Adipocyte (in vitro differentiated cells): ENCODE measurements at places on chromosomes 16 and 17.

- no peak for DNase-seq
Observed at GRCh38 chr17:49920030-49920769, 48.8 kb upstream of the DLX4 start.

GRCh38 chr17:48263731-48264035 is 156.1 kb downstream of the SNX11 start:
- no peak for DNase-seq

DNA sequence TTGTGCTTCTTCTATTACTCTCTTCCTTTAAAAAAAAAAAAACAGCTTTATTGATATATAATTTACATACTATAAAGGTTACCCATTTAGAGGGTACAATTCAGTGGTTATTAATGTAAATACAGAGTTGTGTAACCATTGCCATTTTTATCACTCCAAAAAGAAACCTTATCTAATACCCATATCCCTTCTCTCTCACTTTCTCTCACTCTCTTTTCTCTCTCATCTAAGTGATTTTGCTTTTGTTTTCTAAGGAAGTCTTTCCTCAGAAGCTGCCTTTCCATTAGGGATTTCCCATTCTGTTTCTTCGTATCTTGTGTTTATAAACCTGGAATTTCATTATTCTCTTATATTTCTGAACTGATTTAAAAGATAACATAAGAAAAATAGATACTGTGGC is 55.5 kb downstream of the NFAT5 start:
- DNase-seq = no peak

DNA sequence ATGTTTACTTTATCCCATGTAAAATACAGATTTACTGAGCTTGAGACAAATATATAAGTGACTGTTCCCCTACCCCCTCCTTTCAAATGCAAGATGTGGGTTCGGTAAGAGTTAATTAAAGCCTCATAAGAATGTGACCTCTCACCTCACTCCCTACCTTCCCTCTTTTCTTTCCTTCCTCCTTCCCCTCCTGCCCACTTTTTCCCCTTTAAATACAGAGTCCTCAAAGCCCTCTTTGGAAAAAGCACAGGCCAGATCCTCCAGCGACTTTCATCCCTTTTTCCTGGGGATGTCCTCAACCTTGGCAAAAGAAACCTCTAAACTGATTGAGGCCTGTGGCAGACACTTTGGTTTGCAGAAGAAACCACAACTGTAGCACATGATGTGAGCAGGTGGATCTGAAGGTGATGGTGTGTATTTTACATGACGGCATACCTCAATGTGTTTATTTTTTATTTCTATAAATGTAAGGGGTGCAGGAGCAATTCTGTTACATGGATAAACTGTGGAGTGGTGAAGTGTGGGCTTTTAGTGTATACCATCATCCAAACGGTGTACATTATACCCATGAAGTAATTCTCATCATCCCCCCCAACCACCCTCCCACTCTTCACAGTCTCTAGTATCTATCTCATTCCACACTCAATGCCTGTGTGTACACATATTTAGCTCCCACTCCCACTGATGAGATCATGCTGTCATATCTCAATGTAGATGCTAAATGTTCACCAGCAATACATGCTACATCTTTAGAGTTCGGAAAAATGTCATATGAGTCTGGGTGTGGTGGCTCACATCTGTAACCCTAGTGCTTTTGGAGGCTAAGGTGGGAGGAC is 77.7 kb downstream of the XYLT1 start:
- DNase-seq = no peak

- peak; percentile 83 for DNase-seq
Observed at GRCh38 chr17:57481910-57482391, 225.6 kb downstream of the MSI2 start.

DNA sequence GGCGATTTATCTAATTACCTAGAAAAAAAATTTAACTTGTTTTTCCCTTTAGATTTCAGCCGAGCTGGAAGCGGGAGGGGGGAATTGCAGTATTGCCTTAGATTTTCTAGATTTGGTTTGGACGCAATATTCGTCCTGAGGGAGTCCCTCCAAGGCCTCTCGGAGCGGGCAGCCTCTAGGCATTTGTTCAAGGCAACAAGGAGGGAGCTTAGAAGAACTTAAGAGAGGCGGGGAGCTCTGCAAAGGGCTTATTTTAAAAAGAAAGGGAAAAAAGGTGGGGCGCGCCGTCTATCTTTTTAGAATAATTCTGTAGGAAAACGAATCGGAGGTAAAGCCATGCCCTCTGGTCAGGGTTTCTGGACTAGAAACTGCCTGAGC is 407 bp upstream of the TMEM94 start:
- DNase-seq = no peak

DNA sequence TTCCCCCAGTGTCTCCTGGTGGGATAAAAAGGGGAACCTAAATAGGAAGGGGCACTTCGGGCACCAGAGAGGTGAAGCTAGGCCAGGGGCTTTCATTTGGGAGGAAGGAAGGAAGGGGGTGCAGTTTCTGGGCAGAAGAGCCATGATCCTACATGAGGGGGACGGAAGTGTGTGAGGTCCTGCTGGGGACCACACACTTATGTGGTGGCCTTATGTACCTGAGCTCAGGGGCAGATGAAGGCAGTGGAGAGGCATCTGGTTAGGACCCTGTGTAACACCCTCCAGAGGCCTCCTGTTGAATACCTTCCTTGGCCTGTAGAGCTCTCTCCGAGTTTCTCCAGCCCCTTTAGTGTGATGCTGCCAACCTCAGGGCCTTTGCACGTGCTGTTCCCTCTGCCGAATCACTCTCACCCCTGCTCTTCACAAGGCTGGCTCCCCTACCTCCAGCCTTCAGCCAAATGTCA is 21.2 kb downstream of the IGFBP4 start:
- no peak for DNase-seq

DNA sequence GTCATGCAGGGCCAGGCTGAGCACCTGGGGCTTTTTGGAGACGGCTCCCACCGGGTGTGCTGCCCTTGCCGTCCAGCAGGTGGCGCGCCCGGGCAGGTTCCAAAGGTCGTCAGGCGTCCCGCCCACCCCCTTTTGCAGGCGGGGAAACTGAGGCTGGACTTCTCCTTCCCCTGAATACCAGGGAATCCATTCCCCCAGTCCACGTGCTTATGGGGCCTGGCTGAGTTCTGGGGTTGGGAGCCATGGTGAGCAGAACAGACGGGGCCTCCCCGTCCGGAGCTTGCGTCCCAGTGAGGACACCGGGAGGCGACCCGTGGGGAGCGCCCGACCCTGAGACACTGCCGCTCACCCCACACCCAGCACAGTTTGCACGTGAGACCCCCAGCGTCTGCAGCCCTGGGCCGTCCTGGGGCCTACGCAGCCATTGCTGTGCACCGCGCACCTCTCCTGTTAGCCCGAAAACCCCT is 51.8 kb upstream of the JPH3 start:
- DNase-seq = peak; percentile 59

DNA sequence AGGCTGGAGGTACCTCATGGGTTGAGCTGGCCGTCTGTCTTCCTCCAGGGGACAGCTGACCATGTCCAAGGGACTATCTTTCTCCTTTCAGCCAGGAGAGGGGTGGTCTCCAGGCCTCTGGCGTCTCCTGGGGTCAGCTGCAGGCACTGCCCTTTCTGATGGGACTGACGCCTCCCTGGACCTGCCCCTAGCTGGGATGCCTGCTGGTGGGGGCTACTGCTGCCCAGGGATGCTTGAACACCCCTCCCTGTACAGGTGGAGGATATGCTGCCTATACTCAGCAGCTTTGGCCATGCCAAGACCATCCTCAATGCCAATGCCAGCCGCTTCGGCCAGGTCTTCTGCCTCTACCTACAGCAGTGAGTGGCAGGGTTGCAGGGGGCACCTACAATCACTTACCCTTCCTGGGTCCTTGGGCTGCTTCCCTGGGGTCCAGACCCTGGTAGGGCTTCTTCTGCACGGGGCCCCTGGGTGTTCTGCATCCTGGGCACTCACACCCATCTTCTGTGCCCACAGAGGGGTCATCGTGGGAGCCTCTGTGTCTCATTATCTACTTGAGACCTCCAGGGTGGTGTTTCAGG is 4.2 kb downstream of the MYO15B start:
- no peak for DNase-seq

DNA sequence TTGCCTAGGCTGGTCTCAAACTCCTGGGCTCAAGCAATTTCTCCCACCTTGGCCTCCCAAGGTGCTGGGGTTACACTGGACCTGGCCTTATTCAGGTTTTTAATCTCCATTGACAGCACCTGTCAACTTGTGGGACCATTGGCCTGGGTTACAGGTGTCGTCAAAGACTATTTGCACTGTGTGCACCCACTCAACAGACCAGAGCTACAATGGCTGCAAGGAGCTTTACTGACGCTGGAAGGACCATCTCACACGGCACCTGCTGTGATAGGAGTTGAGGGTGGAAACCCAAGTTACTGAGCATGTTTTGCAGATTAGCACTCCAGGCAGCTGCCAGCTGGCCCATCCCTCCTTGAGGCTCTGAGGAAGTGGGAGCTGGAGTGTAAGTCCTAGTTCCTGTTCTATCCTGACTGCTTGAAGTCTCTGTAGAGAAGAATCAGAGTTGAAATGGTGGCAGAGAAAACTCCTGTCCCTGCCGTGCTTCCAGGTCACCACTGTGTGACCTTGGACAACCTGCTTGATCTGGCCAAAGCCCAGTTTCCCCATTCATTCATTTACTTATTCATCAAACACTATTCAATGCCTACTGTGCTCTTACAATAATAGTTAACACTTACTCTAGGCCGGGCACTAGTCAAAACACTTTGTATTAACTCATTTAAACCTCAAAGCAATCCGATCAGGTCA is 42.4 kb upstream of the LONP2 start:
- no peak for DNase-seq

GRCh38 chr16:24520983-24521382 is 18.4 kb upstream of the RBBP6 start:
- DNase-seq = no peak

GRCh38 chr16:71781741-71782140 is 26.9 kb downstream of the AP1G1 start:
- DNase-seq = peak; percentile 8

- DNase-seq = no peak
Observed at GRCh38 chr16:11491524-11491923, 95.2 kb downstream of the LITAF start.

DNA sequence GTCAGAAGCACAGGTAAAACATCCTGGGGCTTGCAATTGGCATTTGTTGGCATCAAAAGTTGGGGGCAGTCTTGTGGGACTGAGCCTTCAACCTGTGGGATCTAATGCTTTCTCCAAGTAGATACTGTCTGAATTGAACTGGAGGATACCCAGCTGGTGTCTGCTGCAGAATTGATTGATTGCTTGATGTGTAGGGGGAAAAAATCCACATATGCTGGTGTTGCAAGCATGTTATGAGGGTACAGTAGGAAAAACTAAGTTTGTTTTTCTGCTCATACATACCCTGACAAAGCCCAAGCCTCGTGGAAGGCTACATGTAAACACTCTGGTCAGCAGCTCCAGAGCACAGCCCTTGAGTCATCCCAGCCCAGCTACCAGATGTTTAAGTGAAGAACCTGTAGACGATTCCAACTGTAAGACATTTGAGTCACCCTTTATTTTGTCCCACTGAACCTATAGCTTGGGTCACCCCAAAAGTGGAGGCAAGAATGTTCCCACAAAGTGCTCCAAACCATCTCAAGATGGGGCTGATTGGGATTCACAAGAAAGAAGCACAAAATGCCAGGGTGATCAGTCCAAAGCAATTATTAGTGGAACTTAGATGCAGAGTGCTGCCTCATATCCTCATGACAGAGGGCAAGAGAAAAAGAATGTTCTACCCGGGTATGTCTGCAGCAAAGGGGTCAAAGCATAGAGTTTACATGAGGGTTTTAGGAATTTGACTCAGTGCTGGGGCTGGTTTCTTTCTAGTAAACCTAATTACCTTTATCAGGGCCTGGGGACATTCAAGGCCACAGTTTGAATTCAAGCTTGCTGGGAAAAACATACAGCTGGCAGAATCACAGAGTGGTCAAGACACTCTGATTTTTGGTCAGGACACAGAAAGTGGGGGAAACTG is 9.6 kb upstream of the APPBP2 start:
- peak; percentile 83 for DNase-seq

DNA sequence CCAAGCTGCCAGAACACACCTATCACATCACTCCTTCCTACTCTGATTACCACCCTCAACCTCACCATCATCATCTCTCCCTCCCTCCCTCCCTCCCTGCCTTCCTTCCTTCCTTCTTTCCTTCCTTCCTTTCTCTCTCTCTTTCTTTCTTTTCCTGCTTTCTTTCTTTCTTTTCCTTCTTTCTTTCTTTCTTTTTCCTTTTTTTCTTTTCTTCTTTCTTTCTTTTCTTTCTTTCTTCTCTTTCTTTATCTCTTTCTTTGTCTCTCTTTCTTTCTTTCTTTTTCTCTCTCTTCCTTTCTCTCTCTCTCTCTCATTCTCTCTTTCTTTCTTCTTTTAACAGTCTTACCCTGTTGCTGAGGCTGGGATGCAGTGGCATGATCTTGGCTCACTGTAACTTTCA is 59.2 kb downstream of the CACNG3 start:
- DNase-seq = no peak

GRCh38 chr17:260031-260791 is 78.8 kb upstream of the DOC2B start:
- DNase-seq = no peak

DNA sequence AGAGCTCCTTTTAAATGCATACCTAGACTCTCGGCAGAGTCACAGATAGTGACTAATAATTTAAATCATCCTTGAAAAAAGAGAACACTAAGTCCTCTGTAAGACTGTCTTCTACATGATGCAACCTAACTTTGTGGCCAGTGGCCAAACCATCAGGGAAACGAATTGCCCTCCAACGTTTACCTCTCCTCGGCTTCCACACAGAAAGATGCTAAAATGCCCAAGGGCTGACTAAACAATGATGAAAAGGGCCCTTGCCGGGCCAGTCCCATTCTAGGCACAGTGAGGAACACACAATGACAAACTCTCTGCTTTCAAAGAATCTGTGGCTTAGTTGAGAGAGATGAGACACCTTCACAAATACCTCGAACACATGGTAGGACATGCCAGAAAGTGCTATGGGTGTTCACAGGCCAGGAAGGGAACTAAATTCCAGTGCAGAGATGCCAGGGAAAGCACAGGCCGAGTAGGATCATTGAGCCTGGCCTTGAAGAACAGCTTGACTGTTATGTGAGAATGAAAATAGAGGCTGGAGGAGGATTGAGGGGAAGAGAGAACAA is 35.3 kb upstream of the PITPNM3 start:
- peak; percentile 67 for DNase-seq

GRCh38 chr17:11855306-11855705 is 142.0 kb downstream of the ZNF18 start:
- no peak for DNase-seq

DNA sequence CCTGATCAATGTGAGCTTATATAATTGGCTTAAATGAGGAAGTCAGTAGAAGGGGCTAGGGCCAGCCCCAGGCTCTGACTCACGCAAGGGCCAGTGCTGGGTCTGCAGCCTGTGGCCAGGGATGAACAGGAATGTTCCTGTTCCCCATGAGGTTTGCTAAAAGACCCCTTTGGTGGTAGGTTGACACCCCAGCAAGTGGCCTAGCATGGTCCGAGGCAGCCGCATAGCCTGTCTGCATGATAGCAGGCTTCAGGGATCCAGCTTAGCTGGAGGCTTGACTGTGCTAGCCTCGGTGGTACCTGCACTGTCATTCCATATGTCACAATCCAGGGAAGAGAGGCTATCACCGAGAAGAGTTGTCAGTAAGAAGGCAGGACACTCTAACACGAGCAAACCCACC is 23.5 kb downstream of the TRIM25 start:
- no peak for DNase-seq
